ENCODE measurements at places on chromosomes 6 and 20.
A peak's percentile ranks its signal among the peaks of the same experiment; 100 is the strongest.

DNA sequence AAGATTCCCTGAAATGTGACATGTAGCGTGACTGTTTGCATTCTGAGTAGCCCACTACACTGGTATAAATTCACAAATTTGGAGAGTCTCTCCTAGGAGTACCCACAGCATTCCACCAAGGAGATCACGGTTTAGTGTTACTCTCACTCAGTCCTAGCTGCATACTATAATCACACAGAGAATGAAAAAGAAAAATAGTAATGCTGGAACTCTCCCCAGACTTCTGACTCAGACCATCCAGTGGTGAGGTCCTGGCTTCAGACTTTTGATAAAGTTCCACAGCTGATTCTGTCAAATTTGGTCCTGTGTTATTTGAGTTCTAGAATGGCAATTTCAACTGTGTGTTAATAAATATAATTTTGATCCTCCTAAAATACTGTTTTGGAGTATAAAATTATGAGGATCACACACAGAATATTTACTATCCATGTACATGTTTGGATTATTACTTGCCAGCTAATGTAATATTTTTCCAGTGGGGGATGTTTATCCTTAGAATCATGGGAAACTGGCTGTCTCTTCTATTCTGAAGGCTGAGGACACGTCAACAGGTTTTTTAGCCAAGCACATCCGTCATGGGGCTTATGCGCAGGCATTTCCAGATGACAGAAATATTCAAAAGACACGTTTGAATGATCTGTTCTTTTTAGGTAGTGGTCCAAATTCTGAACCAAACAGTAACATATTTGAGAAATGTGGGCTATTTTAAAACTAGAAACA lies 5.1 kb upstream of the KIAA0408 start:
- peak; percentile 89 for DNase-seq

GRCh38 chr6:19873031-19873430 lies 35.9 kb downstream of the ID4 start:
- peak; percentile 9 for DNase-seq

GRCh38 chr20:8476021-8476420 lies 344.0 kb downstream of the PLCB1 start:
- no peak for DNase-seq

- DNase-seq = no peak
Observed at GRCh38 chr6:138222901-138223546, 4.7 kb upstream of the PBOV1 start.

GRCh38 chr6:166258854-166259276 lies 49.3 kb downstream of the PRR18 start:
- DNase-seq = no peak

DNA sequence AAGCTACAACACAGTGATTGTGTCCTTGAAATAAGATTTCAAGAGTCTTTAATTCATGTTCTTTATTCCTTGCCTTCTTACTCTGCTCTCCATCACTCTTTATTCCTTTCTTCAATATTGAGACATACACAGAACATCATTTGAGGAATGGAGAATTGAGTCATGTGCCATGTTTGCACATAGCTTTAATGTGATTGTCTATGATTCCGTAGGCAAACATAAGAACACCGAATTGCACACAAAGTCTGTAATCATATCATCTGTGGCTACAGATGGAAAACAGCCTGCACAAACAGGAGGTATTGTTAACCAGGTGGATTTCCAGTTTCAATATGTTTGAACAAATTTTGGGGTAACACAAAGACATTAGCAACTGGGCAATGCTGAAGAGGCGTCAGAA lies 571.6 kb upstream of the GJE1 start:
- DNase-seq = no peak

DNA sequence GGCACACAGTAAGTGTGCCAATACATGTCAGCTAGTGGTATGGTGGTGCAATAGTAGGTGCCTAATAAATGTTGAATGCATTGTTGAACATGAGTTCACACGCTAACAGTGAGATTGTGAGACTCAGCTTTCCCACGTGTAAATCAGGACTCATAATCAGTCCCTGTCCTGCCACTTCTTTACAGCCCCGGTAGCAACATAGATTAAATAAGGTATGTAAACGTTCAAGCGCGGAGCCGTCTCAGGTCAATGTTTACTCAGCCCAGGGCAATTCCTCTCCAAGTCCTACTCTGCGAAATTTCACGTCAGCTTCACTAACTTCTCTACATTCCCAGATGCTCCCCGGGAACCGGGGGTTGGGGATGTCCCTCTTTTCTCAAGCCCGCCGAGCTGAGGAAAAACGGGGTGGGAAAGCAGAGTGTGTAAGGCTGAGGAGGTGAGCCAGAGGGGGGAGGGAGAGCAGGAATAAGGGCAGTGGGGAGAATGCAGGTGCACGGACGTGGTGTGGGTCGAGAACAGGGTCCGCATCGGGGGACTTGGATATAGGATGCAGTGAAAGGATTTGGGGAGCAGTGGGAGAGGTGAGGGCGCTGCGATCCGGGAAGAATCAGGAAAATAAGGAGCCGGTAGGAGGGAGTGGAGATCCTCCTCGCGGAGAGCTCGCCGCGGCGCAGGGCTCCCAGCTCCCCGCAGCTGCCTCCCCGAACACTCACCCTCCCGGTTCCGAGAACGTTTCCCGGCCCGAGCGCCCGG lies 544 bp upstream of the TP53INP2 start:
- peak; percentile 9 for DNase-seq

DNA sequence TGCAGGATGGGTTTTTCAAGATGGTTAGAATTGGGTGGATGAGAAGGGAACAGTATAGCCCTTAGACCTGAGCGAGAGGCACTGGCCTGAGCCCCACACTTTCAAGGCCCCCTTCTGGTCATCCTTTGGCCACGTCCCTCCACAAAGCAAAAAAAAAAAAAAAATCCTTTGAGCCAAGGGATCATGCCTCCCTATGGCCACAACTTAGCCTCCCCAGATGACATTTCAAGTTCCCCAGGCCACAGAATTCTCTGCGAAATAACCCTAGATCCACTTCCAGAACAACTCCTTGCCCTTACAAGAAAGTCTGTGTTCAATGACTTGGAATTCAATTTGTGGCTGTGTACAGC lies 30.4 kb downstream of the ELOVL2 start:
- no peak for DNase-seq

DNA sequence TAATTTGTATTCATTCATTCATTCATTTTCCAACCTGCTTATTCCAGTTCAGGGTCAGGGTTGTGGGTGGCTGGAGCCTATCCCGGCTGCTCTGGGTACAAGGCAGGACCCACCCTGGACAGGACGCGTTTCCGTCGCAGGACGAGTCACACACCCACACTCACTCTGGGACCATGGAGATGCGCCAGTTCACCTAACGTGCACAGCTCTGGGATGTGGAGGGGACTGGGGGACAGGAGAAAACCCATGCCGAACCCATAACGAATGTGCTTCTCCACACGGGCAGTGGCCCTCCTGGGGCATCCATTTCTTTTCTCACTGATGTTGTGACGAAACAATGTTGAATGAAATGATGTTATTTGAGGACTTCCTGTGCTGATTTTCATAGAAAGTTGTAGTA lies 26.5 kb downstream of the ERMARD start:
- no peak for DNase-seq

- DNase-seq = no peak
Observed at GRCh38 chr20:17721802-17722486, 22.2 kb downstream of the BANF2 start.

GRCh38 chr20:15674253-15675060 lies 898.8 kb downstream of the KIF16B start:
- DNase-seq = peak; percentile 19

DNA sequence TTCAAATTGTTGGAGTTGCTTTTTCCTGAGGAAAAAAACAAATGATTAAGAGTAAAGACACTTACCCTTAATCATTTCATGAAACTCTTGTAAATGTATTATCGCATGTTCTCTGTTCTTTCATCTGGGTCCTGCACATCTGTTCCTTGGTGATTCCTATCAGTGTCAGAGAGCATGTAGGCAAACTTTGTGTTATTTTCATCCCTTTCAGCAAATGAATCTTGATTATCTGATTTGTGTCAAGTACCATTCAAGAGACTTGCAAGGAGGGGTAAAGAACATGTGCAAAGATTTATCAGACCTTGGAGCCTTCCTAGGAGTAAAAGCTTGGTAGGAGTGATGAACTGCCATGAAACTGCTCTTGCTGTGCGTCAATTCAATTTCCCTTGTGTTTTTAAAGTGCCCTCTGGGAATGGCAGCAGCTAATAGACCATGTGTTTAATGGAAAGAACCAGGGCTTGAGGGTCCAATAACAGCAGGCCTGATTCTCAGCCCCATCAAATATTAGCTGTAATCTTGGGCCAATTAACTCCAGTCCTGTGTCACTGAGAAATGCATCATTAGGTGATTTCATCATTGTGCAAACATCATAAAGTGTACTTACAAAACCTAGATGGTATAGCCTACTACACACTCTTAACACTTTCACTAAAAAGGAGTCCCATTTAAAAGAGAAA lies 118.9 kb upstream of the CEP85L start:
- no peak for DNase-seq

DNA sequence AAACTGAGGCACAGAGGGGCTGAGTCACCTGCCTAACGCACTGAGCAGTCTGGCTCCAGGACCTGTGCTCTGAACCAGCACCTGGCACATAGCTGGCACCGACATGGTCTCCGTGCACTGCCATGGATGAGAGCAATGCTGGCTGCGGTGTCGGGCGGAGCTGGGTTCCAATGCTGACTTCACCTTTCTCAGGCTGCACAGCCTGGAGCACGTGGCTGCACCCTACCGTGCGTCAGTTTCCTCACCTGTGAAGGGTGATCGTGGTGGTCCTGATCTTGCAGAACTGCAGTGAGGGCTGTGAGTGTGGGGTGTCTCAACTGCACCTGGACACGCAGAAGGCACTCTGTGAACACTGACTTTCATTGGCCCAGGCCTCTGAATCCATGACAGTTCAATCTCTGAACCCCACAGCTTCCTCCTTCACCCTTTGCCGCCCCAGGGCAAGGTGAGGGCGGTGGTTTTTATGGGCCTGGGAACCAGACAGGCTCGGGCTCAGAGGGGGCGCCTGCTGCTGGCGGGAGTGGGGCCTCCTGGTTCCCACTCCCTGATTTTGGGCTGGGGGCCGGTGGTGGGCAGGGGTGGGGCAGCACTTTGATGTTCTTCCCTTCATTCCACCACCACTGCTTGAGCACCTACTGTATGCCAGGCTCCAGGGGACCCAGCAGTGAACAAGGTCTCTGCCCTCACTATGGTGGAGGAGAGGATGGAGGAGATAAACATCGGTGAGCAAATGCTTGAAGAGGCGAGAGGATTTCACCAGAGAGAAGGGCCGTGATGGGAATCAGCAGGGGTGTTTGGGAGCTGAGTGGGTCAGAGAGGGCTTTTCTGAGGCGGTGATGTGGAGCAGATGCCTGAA lies 102.9 kb downstream of the CEBPB start:
- no peak for DNase-seq

GRCh38 chr6:116221911-116222310 lies 32.0 kb downstream of the TSPYL4 start:
- DNase-seq = peak; percentile 49

DNA sequence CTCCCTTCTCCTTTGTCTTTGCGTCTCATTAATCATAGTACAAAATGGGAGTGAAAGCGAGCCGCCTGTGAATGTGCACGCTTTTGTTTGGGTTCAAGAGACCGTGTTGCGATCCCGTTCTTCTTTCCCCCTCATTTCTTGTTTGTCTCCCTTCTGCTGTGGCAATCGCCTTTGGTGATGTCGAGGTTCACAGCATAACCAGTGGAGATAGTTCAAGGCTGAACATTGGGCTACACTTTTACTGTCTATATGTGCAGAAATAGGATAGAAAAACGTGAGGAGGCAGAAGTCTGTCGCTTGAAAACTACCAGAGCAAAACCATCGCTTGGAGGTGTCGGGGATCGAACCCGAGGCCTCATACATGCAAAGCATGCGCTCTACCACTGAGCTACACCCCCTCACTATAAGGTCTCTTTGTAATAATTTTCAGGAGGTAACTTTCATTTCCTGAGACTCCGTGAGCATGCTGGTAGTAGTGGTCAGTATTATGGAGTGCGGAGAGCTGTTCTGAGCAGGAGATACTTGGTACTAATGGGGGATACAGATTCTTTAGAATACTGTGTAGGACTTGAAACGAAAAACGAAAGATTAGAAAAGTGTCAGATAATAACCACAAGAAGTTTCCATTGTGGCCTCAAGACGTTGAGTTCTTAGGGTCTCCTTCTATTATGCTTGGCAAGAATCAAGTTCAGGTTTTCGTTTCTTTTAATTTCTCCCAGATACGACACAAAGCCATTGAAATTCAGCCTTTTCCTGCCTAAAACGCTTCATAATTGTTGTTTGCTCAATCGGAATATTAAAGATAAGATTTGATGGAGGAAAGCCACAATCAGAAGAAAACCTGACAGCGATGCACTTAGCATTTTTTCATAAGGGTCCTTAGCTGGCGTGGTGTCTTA lies 106.6 kb downstream of the TRIM27 start:
- peak; percentile 70 for DNase-seq

DNA sequence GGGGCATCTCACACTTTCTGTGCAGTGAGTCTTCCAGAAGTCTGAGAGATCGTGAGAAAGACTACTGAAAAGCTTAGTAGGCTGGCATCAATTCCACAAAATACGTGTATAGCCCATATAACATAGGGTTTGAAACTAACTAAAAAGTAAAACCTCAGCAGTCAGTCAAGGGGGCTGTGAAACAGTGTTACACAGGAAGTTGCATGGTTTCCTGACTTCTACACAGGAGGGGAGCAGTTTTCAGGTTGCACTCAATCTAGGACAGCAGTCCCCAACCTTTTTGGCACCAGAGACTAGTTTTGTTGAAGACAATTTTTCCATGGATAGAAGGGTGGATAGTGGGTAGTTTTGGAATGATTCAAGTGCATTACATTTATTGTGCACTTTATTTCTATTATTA lies 4.7 kb upstream of the LY86 start:
- DNase-seq = peak; percentile 9

DNA sequence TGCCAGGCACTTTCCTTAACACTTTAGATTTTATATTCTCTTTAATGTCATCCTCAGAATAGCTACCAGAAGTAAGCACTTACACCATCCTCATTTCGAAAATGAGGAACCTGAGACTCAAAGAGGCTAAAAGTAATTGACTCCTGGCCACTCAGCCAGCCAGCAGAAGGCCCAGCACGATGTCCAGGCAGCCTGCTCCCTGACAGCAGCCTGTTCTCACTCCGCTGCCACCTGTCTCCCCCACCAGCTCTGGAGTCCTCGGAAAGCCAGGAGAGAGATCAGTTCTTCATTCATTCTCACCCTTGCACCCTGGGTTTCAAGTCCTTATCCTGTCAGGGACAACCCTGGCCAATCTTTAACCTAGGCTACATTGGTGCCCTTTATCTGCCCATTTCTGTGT lies 174.0 kb downstream of the SASH1 start:
- no peak for DNase-seq
